ENCODE measurements at places on chromosomes 5 and 9.
A peak's percentile ranks its signal among the peaks of the same experiment; 100 is the strongest.

DNA sequence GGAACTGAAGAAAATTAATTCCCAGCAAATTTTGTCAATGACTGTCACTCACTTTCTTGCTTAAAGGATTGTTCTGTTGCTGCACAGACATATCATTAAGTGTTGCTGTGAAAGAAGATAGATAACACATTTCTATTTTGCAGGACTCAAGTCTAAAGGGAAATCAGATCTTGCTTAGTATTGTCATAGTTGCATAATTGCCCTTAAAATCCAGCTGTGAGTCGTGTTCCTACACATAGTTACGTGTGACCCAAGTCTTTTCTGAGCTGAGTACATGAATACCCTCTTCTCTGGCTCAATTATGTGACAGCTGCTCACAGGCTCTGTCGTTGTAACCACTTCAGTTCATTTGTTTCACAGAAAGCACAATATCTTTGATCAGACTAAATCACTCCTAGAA, 390.8 kb downstream of the DTWD2 start:
- DNase-seq, result no peak

DNA sequence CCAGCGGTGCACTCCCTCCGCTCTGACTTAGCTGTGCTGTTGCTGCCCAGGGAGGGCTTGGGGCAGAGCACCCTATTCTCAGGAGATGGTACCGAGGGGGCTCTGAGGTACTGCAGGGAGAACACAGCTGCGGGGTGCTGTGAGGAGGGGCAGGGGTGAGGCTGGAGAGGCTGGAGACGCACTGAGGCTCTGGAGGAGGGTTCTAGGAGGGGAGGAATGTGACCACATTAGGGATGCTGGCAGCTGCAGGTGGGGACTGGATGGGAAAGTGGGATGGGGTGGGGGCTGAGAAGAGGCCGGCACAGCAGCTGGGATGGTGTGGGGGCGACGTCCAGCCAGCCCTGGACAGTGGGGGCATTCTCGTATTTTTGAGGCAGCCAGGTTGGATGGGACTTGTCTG, 20.9 kb downstream of the NCS1 start:
- no peak for DNase-seq

GRCh38 chr9:27818348-27818747, 245.1 kb upstream of the C9orf72 start:
- no peak for DNase-seq

DNA sequence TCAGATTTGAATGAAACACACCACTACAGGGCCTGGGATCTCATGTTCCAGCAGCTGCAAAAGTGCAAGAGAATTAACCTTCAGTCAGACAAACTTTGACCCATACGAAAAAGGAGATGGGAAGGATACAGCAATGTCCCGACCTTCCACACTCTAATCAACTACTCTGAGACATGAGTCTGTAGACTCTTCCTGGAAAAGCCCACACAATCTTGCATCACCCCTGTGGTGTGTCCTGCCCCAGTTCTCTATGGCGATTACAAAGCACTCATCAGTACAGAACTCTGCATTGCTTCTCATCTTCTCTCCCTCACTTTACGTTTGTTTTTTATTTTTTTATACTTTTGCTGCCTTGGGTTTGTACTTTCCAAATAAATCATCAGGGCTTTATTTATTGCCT, 241.0 kb upstream of the KIF2A start:
- no peak for DNase-seq

GRCh38 chr5:6251565-6252102, 126.7 kb downstream of the MED10 start:
- no peak for DNase-seq

DNA sequence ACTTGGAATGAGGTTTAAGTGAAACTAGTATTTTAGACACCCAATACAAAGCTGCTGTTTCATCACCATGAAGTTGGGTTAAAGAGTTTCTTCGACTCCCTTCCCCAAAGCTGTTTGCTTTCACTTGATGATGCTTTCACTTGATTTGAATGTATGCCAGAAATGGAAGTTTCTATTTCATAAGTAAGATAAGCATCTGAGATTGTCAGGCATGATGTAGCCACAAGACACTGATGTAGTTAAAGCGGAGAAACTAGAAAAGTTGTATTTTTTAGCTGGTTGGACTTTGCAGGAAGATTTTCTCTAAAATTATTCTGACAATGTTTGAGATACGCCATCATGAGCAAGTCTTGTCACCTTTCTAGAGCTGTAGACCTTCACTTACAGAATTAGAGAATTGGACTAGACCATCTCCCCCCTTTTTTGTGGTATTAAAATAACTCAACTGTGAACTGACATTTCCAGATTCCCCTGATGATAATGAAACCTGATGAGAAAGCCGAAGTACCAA, 20.0 kb downstream of the MOCS2 start:
- DNase-seq, result no peak

DNA sequence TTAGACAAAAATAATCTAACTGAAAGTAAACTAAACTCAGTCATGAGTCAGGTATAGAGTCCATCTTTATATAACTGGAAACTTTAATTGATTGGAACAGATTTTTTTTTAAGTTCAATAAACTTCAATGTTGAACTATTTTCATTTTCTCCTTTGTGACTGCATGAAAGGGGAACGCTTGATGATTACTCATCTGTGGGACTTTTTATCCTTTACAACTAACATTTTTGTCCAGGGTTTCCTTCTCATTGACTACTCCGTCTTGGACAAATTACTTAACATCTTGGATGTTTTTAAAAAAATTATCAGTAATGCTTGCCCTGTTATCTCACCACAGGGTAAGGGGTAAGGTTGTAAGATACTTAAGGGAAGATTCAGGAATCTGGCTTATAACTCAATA, 1658.4 kb downstream of the MAT2B start:
- no peak for DNase-seq

- DNase-seq, result no peak
These were observed 33.7 kb downstream of the USP20 start for GRCh38 chr9:129868872-129869486.

- DNase-seq, result no peak
These were observed 43.9 kb upstream of the RUSC2 start for GRCh38 chr9:35446012-35446411.

DNA sequence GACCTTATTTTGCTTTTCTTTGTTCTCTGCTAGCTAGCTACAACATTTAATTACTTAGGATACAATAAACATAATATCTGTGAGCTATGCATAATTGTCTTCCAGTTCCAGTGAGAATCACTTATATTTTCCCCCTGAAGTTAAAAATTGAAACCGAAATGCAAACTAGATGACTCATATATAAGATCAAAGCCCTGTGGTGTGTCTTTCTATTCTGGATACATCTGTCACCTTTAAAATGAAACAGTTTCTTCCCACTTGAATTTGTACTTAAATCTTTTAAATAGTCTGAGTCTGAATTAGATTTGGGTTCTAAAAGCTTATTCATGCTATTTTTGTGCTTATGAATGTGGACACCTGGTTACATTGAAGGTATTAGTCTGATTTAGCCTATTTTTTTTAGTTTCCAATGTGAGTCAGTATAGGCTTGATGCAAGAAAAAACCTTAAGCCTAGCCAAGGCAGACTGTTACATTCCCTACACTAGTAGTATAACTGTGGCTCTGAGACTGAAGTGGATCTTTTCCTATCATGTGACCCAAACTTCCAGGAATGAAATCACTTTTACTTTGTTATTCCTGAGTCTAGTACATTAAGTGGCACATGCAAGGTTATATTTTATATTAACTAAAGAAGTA, 703.5 kb upstream of the RGMB start:
- no peak for DNase-seq

DNA sequence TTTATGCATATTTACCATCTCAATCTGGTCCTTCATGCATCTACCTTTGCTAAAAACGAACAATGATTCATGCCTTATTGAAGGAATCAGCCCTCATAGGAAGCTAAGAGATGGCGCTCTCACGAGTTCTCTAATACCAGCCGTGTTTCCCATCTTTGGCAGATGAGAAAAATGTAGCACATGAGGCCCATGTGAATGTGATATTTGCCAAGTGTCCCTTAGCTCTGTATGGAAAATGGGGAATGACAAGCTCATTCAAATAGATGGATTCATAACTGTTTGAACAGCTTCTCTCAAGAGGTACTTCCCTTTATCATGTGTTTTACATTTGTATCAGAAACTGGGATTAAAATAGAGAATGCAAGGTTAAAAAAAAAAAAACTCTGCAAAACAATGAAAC, 66.1 kb downstream of the TTC39B start:
- no peak for DNase-seq

GRCh38 chr5:109695005-109695926, 5.5 kb downstream of the MAN2A1 start:
- DNase-seq, result no peak

- peak; percentile 100 for DNase-seq
These were observed 117.5 kb upstream of the MTAP start for GRCh38 chr9:21684831-21685362.

- DNase-seq, result no peak
These were observed 73.1 kb downstream of the PBX3 start for GRCh38 chr9:125820100-125820804.

DNA sequence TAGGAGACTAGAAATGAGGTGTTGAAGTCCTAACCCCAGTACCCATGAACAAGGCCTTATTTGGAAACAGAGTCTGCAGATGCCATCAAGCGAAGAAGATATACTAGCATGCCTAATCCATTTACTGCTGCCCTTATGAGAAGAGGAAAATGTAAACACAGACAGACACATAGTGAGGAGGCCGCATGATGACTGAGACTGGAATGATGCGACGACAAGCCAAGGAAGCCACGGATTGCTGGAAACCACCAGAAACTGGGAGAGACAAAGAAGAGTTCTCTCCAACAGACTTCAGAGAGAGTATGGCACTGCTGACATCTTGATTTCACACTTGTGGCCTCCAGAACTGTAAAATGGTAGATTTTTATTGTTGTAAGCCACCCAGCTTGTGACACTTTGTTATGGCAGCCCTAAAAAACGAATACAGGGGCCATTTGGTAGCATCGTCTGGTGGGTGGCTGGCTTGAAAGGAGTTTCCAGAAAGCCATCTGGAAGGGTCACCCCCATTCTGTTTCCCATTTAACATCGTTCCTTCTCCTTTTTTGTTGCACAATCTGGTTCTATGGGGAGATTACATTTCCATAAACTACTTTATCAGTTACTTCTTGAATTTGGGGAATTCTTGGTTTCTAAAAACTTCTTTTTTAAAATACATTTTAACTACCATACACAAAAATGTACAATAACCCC, 193.1 kb downstream of the HSD17B3 start:
- DNase-seq, result no peak
